Stimulated activated CD4-positive, alpha-beta T cell treated with anti-CD3 and anti-CD28 coated beads, TNF-alpha, amount 100 ng/mL, for 4 hours (primary cell): ENCODE measurements at places on chromosomes 5 and 9.

DNA sequence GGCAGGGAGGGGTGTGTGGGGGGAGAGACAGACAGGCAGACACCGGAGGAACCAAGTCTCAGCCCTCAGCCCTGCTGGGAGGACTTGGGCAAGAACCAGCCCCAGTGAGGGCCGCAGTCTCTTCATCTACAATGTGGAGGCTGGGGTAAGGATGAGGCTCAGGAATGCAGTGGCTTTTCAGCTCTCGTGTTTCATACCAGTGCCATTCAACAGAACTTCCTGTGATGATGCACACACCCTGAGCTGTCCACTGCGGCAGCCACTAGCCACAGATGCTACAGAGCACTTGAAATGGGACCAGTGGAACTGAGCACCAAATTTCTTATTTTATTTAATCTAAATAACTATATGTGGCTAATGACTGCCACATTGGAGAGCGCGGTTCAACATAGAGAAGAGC lies 10.7 kb downstream of the CAMK2A start:
- DNase-seq, result no peak

GRCh38 chr9:35905912-35906679 lies at the start of gene HRCT1:
HRCT1 (plus strand) TSS chr9:35906202; CDS start chr9:35906288, 86 bp downstream.
- DNase-seq, result no peak

DNA sequence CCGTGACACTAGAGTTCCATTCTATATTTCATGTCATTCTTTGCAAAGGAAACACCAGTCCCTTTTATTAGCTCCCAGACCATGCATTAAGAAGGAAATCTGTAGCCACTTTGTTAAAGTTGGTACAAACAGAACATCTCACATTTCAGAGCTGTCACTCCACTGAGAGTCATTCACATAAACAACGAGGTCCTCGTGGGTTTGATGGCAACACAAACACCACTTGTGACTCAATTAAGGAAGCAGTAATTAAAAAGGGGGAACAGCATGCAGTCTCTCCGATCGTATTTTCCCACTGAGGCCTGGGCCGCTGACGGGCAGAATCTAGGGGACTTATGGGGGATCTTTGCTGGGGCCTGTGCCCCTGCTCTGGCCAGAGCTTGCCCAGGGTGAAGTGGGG lies 94.2 kb upstream of the ZNF618 start:
- DNase-seq, result no peak

GRCh38 chr9:122159925-122160246 lies 178 bp downstream of the MORN5 start:
- no peak for DNase-seq

- DNase-seq, result no peak
Observed at GRCh38 chr9:116592970-116593369, 94.1 kb upstream of the TRIM32 start.

DNA sequence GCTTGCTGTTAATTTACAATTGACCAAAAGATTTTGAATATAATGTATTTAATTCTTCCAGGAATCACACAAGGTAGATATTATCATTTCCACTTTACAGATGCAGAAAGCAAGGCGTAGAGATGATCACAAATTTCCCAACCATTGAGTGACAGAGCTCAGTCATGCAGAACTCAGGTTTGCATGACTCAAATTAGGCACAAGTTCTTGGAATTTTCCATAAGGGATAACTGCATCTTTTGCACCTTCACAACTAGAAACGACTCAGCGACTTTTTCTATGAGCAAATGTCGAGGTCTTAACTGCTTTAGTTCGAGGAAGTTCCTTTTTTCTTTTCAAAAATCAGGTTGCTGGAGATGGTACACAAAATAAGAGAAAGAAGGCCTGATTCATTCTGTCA lies 265.5 kb upstream of the PAPPA start:
- DNase-seq, result no peak

- DNase-seq, result no peak
Observed at GRCh38 chr5:146883511-146883910, 5.0 kb upstream of the PPP2R2B start.

- DNase-seq, result no peak
Observed at GRCh38 chr9:136169495-136169894, 35.4 kb downstream of the LHX3 start.

- DNase-seq, result no peak
Observed at GRCh38 chr9:131404581-131404980, 10.7 kb downstream of the PRRC2B start.

GRCh38 chr5:102069974-102070373 lies 226.1 kb downstream of the SLCO4C1 start:
- DNase-seq, result no peak

DNA sequence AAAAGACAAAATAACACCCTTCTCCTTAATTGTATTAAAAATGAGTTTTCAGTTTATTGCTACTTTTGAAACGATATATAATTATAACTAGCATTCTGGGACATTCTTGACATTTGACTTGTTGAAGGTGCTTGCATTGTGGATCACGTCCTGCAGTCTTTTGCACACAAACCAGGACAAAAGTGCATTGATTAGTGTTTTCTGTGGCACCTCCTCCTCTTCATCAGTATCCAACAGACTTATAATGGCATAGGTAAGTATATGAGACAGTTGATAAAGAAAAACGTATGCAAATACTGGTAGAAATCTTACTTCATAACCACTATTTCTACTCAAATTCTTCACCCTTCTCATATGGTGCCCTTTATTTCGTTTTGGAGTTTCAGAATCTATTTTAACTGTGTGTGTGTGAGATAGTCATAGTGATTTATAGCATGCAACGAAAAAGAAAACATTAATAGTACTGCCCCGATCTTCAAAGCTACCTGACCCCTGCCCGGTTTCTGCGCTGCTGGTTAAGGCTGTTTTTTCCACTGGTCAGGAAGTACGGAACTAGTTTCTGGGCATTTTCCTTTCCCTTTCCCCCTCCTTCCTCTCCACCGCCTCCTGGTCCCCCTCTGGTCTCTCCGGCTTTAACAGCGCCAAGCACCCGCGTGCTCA lies 639 bp upstream of the RASA1 start:
- DNase-seq, result no peak

DNA sequence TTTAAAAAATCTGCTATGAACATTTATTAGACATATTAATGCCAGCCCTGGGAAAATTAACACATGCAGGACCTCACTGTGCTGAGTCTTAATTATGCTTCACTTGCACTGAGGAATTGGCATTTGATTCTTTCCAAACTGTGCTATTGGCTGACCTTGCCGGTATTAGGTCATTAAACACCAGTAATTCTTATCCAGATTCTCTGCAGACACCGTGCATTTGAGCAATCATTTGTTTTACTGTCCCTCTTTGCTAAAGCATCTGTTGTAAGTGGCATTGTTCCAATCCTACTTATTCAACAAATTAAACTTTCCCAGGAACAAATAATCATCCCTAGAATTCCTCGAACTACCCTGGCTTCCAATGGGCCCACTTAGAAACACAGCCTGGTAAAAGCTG lies 145.0 kb downstream of the SLC12A2 start:
- no peak for DNase-seq

- DNase-seq, result no peak
Observed at GRCh38 chr9:7500521-7500920, 299.1 kb downstream of the DMAC1 start.

GRCh38 chr5:173913686-173914321 lies 25.7 kb downstream of the CPEB4 start:
- DNase-seq, result no peak

DNA sequence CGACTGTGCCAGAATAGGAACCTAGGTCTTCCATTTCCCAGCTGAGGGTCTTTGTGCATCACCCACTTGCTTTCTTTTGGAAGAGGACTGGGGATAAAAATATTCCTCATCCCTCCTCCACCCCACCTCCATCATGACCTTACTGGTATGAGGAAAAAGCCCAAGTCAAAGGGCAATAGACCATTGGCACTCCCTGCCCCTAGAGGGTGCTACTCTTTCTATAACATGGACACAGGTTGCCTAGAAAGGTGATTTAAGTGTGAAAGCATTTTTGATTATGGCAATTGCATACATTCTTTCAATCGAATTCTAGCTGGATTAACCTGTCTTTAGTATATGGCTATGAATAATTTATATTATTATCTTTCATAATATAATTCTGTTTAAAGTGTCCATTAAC lies 22.8 kb upstream of the ZNF618 start:
- DNase-seq, result no peak

- DNase-seq, result no peak
Observed at GRCh38 chr9:88018101-88018500, 43.8 kb upstream of the CDK20 start.

GRCh38 chr5:172771439-172772111 lies 580 bp upstream of the DUSP1 start:
- DNase-seq, result no peak

DNA sequence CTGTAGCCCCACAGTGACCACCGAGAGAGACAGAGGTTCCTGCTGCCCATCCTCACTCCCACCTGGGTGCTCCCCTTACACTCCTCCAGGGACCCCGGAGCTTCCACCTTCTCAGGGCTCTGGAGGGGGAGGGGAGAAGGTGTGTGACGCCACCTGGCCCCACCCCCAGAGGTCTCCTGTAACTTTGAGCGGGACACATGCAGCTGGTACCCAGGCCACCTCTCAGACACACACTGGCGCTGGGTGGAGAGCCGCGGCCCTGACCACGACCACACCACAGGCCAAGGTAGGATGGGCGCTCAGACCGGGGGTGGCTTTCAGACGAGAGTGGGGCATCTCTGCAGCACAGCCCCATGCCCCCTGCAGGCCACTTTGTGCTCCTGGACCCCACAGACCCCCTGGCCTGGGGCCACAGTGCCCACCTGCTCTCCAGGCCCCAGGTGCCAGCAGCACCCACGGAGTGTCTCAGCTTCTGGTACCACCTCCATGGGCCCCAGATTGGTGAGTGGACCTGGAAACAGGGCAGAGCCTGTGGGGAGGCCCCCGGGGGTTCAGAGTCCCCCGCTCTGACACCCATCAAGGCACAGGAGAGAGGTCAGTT lies 4.5 kb downstream of the MAMDC4 start:
- no peak for DNase-seq

DNA sequence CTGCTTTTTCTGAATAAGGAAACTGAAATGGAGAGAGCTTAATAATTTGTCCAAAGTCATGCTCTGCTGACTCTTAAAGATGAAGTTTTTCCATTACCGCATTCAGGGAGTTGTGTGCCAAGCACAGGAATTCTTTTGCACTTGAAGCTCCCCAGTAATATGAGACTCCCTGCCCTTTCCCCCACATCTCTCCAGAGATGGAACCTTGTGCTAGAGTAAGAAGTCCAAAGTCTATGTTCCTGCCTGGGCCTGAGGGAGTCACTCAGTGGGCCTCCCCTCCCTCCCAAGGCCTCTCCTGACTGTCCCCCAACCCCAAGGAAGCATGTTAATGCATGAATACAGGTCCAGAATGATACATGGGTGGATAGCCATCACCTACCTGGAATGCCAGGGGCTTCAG lies 173.3 kb upstream of the SEMA6A start:
- no peak for DNase-seq

GRCh38 chr5:61981886-61982285 lies 324.1 kb upstream of the KIF2A start:
- DNase-seq, result no peak

GRCh38 chr9:23526806-23527205 lies 299.2 kb downstream of the ELAVL2 start:
- DNase-seq, result no peak

DNA sequence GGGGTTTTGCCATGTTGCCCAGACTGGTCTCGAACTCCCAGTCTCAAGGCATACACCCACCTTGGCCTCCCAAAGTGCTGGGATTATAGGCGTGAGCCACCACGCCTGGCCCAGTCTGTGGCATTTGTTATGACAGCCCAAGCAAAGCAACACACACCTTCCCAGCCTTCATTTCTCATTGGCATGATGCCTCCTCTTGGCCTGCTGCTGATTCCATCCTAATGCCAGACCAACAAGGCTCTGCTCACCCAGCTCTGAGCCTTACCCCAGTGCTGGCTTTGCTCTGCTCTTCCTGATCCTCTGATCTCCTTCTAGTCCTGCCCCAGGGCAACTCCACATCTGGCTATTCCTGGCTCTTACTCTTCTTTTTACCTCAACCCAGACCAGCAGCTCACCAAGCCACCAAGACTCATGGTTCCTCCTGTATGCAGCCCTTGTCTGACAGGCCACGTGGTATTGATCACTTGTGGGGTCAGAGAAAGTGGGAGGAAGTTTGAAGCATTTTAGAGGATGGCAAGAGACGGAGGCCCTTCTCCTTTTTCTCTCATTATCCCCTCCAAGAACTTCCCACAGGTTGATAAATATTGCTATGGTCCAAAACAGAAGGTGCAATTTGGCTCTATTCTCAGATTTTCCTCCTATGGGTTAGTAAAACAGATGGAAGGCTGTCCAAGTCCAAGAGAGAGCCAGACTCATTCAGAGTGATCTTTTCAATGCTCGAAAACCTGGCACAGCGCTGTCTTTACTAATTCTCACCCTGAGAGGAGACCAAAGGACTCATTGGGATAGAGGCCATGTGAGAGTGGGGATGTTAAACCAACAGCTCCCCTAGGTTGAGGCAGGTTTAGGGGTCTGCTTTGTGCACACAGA lies 958 bp downstream of the CD180 start:
- no peak for DNase-seq

- no peak for DNase-seq
Observed at GRCh38 chr5:96146675-96147074, 185.0 kb upstream of the ELL2 start.

DNA sequence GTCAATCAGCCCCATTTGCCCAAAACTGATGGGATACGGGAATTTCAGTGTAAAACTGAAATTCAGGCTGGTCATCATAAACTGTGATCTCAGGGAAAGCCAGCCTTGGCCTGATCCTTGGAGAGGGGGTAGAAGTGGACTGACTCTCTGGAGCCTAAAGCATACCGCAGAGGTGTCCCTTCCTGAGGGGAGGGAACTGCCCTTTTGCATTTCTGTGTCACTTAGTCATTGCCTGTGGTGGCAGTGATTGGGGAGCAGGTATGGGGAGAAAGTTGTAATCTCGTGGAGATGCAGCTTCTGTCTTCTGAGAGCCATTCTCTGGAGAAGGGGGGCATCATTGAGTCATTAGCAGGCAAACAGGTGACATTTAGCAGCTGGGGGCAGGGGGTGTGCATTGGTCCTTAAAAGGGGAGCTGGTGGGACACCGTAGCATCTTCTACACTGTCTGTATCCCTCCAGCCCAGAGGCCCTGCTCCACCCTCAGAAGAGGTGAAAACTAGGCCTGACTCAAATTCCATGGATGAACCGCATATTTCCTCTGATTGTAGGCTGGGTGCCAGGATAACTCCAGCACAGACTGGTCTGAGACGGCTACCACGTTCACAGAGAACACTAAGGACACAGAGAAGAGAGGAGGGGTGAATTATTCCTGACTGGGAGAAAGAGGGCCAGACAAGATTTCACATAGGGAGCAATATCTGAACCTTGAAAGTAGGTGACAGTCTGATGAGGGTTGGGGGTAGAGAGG lies 143.3 kb downstream of the SEC61B start:
- DNase-seq, result no peak

DNA sequence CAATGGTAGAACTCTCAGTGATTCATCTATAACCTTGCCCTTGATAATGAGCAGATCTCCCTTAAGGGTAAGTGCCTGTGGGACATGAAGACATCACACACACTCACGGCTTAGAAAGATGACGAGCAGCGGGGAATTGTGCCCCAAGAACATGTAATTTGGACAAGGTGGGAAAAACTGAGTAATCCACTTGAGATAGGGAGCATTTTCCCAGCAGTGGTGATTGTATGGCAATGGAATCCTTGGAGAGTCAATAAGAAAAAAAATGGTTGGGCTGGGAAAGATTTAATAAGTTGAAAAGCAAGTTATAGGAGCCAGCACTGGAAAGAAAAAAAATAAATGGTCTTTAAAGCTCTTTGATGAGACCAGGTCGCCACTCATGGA lies 193.1 kb downstream of the GLIS3 start:
- no peak for DNase-seq
